Activated CD4-positive, alpha-beta T cell treated with anti-CD3 and anti-CD28 coated beads, Interleukin-2, amount 50 U/mL, for 24 hours (primary cell): ENCODE measurements at places on chromosomes 2 and 18.
A peak's percentile ranks its signal among the peaks of the same experiment; 100 is the strongest.

GRCh38 chr2:203809084-203809521 is 58.5 kb upstream of the CTLA4 start:
- DNase-seq: no peak

DNA sequence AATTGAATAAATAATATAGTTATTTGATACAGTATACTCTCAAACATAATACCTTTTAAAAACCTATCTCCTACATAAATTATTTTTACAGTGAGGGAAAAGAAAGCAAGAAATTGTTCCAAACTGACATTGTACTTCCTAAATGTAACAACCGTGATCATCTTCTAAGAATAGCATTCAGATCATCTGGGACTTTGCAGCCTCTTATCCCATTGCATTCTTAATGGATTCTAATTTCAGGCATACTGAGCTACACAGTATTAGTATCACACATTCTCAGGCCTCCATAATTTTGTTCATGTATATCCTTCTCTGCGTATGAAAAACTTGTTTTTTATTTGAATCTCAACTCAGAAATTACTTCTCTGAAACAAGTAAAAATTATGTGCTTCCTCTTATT is 1134.7 kb upstream of the CDH2 start:
- DNase-seq: no peak

GRCh38 chr18:53457068-53457467 is 767.4 kb downstream of the MBD2 start:
- no peak for DNase-seq

DNA sequence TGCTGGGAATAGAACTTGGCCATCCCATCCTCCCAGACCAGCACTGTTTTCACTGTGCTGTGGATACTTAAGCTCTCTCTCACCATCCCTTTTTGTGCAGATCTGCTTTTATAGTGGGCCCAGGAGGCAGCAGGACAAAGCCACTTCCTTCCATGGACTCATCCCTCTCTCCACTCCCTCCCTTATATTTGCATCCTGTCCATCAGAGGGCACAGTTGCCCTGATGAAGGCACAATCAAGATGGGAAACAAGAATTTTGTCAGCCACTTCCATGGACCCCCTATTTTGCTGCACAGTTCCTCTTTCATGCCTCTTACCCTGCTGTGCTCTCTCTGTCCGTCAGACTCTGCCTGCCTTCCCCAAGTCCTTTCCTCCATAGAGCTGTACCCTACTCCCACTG is 338.7 kb downstream of the HRH4 start:
- DNase-seq: no peak

GRCh38 chr2:163551616-163552373 is 184.0 kb downstream of the FIGN start:
- DNase-seq: no peak

DNA sequence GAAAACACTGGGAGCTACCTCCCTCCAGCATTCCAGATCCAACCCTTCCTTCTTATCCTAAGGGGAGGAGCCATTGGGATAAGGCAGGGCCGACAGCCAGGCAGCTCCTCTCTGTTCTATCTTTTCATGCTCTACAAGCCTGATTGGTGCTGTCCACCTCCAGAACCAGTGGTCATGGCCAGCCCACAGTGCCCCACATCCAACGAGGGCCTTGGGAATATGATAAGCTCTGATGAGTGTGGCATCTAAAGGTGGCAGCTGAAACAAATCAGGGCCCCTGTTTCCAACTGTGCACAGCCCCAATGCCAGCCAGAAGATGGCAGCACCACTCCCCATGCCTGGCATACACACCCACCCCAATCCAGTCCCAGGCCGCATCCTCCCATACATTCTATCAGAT is 329.3 kb downstream of the C1D start:
- DNase-seq: no peak

DNA sequence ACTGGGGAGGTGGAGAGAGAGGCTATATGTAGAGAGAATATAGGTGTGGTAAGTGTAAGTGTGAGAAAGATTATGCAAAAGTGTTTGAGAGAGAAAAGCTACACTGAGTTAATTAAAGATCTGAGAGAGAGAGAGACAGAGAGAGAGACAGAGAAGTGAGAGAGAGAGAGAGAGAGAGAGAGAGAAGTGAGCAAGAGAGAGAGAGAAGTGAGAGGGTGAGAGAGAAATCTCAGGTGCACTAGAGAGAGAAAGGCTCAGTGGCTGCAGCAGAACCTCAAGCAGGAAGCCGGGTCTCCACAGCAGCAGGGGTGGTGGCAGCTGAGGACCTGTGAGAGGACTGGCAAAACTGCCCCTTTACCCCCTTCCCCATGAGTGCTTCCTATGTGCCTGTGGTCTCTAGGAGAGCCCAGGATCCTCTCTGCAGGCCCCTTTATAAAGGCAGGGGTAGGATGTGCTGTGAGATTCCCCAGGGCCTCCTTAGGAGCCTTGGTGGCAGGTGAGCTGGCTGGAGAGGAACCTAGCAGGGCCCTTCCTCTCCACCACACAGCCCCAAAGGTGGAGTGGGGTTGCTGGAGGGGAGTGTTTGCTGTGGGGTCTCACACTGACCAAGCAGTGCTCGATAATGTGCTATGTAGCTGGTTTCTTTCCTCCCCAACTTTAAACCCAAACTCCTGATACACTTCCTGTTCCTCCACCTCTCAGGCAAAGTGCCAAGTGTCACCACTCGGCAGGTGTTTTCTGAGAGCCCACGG is 52.6 kb downstream of the SLC4A5 start:
- DNase-seq: peak; percentile 4

GRCh38 chr2:85582492-85582891 is 1.7 kb upstream of the VAMP5 start:
- DNase-seq: no peak

DNA sequence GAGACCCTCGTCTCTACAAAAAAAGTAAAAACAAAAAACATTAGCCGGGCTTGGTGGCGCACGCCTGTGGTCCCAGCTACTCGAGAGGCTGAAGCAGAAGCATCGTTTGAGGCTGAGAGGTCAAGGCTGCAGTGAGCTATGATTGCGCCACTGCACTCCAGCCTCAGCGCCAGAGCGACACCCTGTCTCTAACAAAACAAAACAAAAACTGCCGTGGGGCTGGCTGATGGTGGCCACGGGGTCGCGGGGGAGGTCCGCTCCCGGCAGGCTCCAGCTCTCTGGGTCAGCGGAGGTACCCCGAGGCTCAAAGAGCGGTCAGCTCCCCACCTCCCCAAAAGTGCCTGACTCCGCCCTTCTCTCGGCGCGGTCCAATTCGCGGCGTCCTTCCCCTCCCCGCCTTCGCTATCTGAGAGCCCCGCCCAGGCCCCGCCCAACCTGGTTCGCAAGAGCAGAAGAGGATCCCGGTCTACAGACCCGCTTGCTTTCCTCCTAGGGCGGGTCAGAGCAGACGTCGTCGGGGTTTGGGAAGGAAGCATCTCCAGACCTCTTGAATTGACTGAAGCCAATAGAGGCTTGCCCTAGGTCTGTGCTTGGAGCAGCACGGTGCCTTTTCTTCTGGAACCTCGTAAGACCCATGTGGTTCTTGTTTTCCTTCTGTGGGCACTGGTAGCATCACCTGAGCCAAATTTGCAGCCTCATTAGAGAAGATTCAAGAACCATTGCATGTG is 7.8 kb downstream of the RAX start:
- no peak for DNase-seq

DNA sequence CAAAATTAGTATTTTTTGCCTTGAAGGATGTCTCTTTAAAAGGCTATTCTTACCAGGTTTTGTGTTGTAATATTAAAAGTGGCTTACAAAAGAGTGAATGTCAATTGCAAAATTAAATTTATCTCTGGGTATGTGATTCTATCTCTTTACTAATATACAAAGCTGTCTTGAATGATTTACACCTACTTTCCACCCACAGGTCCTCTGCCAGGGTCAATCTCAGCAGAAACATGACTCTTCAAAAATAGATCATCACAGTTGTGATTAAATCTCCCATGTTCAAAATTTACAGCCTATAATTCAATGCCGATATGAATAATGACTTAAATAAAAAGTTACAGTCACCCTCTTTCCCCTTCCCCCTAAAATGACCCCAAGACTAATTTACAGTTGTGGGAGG is 78.8 kb downstream of the SLC8A1 start:
- DNase-seq: no peak

DNA sequence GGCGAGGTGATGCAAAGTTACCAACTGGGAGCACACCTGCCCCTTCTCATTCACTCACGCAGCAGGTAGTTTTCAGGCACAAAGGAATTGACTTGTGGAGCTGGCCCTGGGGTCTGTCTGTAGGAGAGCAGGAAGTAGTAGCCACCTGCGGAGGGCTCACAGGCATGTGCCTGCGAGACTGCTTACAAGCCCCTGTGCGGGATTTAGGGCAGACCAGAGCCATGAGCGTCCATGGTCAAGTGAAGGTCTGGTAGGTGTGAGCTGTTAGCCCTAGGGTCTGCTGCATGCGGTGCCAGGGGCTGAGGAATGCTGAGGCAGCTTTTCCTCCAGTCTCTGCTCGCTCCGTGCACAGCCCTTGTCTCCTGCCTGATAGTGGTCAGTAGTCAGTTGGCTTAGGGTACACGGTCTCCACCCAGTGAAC is 18.9 kb downstream of the INPP4A start:
- no peak for DNase-seq

DNA sequence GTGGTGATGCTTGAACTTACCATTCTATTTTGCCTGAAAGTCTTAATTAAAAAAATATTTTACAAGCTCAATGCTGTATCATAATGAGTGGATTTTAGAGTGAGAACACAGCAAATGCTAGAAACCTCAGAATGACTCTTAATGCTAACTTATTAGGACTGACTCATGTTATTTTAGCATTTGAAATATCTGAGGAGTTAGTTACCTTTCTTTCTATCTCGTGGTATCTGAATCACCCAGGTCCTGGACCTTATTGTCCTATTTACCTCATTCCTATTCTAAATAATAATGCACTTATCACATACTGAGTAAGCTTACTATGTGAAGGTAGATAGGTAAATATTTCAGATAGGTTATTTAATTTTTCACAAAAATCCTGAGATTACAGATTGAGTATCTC is 70.7 kb downstream of the SOS1 start:
- DNase-seq: no peak

DNA sequence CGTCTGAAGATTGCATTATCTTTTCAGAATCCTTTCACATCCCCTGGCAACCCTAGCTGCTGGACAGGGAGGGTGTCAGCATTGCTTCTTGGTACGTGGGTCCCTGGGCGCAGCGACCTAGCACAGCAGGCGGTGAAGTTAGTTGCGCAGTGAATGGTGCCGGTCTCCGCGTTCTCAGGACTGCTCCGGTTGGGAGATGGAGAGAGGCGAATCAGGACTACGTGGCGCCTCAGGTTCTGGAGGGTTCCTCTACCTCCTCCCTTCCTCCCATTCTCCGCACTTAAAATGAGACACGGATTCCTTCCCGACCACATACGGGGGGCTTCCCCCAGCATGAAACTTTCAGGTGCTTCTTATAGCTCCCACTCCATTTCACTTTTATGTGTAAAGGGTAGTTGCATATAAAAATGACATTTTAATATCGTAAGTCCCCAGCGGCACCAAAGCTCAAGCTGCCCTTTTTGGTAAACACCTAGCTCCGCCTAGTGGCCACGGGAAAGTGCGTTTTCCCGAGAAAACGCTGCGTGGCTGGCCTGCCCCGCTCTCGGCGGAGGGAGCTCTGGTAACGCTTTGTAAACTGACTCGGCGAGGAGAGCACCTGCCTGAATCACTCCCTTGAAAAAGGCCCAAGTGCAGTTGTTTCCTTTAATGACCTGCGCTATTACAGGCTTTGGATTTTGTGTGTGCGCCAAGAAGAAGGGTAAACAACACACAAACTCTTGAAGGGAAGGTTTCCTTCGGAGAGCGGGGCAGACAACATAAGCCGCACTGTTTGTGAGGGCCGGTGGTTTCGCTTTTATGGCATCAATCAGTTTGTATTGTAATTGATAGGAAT is 32.9 kb upstream of the INHBB start:
- DNase-seq: peak; percentile 52

DNA sequence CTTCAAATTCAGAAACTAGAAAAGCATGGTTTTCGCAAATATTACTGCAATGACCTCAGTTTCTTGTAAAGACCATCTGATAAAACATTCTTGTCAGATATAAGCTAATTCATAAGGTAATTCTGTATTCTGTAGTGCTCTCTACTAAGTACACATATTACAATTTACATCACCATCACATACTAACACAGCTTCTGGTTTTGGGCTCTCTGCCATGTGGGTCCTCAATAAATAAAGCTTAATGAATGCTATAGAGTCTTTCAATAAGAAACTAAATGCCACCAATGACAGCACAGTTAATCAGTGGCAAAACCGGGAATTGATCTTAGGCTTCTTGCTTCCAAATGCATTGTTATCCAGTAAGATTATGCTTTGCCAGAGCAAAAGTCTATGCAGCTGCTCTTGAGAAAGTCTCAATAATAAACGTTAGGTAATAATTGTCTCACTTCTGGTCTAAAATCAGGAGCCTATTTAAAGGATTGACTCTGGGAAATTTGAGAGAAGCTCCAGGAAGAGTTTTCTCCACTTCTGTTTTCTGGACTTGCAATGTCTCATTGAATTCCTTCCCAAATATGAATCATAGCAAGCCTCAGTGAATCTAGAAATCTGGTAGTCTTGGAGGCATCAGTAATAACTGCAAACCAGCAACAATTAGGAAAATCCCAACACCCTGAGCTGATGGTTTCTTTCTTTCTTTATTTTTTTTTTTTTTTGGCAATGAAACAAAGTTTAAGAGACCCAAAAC is 67.9 kb upstream of the RAPGEF4 start:
- no peak for DNase-seq

GRCh38 chr2:110979471-110980338 is 141.0 kb upstream of the BCL2L11 start:
- no peak for DNase-seq

- DNase-seq: no peak
Measured at GRCh38 chr2:213022987-213023386, 128.4 kb downstream of the IKZF2 start.

DNA sequence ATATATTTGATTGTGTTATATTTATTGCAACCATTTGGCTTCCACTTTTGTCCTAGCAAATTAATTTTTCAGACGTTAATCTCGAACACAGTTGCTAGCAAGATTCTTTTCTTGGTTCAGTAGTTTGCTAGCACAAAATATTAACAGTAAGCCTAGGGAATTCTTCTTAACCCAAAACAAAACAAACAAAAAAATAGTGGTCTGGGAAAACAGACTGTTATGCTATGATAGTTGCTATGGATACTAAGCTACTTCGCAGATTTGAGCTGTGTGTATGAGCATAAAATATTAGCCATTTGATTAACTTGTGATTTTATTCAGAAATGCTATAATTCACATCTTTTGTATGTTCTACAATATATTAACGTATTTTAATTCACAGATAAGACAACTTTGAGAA is 541.5 kb upstream of the NETO1 start:
- DNase-seq: no peak

GRCh38 chr2:162014751-162015150 is 59.3 kb downstream of the DPP4 start:
- DNase-seq: no peak

- DNase-seq: no peak
Measured at GRCh38 chr18:25175558-25176517, 176.1 kb downstream of the ZNF521 start.

GRCh38 chr2:310994-311393 is 23.1 kb upstream of the ALKAL2 start:
- no peak for DNase-seq
